ENCODE measurements at places on chromosomes 6 and 20. TPM values are rescaled to one million over a fixed set of nuclear protein-coding genes. Genes with fewer than 3 reads are reported as not detected.

DNA sequence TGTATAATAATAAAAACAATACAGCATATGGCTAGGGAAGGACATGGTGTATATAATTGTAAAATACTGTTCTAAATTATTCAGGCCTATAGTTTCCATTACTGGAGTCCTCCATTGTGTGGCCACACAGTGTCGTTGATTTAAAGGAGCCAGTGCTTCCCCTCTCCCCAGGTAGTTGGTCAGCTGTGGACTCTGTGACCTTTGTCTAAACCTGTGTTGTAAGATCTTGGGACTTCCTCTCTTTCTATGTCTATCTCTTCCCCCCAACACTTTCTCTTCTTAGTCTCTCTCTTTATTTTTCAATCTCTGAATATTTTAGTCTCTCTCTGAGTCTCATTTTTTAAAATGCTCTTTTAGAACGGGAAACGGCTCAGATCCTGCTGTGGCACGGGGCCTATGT, 35.6 kb downstream of the BRPF3 start:
- DNase-seq: no peak

DNA sequence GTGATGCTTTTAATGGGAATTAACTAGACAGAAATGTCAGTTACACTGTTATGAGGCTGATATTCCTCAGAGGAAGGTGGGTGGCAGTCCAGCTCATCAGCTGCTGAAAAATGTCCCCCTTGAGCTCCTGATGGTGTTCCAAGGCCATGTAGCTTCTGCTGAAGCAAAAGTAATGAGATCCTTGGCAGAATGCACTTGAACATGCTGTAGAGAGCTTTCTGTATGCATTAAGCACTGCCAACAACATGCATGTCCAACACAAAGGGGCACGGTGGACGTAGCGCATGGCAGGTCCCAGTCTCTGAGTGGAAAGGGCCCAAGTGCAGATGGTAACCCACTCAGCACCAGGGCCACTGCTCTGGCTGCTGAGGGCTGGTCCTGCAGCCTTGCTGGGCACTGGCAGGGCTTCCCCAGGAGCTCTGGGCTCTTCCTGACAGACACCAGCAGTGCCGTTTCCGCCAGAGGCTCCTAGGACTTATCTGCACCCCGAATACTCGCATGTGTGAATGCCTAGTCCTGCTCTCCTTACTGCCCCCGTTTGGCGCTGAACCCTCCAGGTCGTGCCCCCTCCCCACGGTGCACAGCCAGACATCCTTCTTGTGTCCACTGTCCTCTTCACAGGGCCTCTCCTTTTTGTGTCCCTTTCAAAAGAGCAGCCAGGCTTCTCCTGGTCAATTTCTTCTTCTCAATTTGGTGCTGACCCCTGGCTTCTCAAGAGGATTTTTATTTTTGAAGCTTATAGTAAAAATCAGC, 18.6 kb upstream of the SYNDIG1 start:
- no peak for DNase-seq

LGSN gene
- not detected for polyA plus RNA-seq

PHF3 gene
- 9.5 TPM for polyA plus RNA-seq

TRIM15 gene
- polyA plus RNA-seq: not detected

ZSCAN23 gene
- not detected for polyA plus RNA-seq

All from immature natural killer cell (primary cell).